ENCODE measurements at places on chromosomes 2 and 18. TPM values are rescaled to one million over a fixed set of nuclear protein-coding genes. Genes with fewer than 3 reads are reported as not detected.

Gene PEX13
- 8.8 TPM for polyA plus RNA-seq

Gene SCN9A
- 0.13 TPM for polyA plus RNA-seq

Gene DGUOK
- polyA plus RNA-seq = 86.7 TPM

Gene HTR2B
- 6.6 TPM for polyA plus RNA-seq

Gene RGPD3
- not detected for polyA plus RNA-seq

Gene CAPG
- 24.9 TPM for polyA plus RNA-seq

Gene ERFE
- 2.8 TPM for polyA plus RNA-seq

Gene COLEC11
- polyA plus RNA-seq = 33.2 TPM

Gene CBLN2
- polyA plus RNA-seq = not detected

Gene GALNT14
- 0.74 TPM for polyA plus RNA-seq

Gene ALLC
- polyA plus RNA-seq = 5.3 TPM

Gene SERPINB10
- polyA plus RNA-seq = not detected

Gene SCN7A
- under 0.01 TPM for polyA plus RNA-seq

Gene MAL
- 2.0 TPM for polyA plus RNA-seq

Gene UGT1A3
- polyA plus RNA-seq = not detected

Gene B3GNT7
- 0.56 TPM for polyA plus RNA-seq

Gene ATOH8
- 51.5 TPM for polyA plus RNA-seq

Gene SPDYA
- 0.59 TPM for polyA plus RNA-seq

Gene BAZ2B
- 39.4 TPM for polyA plus RNA-seq

Gene VWA3B
- polyA plus RNA-seq = 1.1 TPM

Gene EFR3B
- 0.50 TPM for polyA plus RNA-seq

Gene TBR1
- polyA plus RNA-seq = not detected

Gene SPC25
- polyA plus RNA-seq = 0.23 TPM

Gene CMPK2
- 2.4 TPM for polyA plus RNA-seq

Gene PTPRN
- not detected for polyA plus RNA-seq

Gene ACMSD
- not detected for polyA plus RNA-seq

Gene DSG1
- not detected for polyA plus RNA-seq
